Right renal cortex interstitium (tissue), 3 donors: ENCODE measurements at places on chromosomes 6 and 20. TPM values are rescaled to one million over a fixed set of nuclear protein-coding genes. Genes with fewer than 3 reads are reported as not detected.

Gene DLL1
- 7.2 TPM for polyA plus RNA-seq

Gene TSPO2
- 0.35 TPM for polyA plus RNA-seq

Gene RCAN2
- polyA plus RNA-seq = 26.8 TPM

Gene GJA1
- polyA plus RNA-seq = 61.8 TPM

Gene OPRM1
- polyA plus RNA-seq = not detected

Gene UNC5CL
- 6.0 TPM for polyA plus RNA-seq

Gene TFAP2B
- polyA plus RNA-seq = 13.2 TPM

Gene SSTR4
- polyA plus RNA-seq = 0.11 TPM

Gene BFSP1
- polyA plus RNA-seq = 3.9 TPM

Gene GATA5
- polyA plus RNA-seq = 5.4 TPM

Gene EPPIN
- 0.36 TPM for polyA plus RNA-seq
